ENCODE measurements at places on chromosomes 7 and 10. TPM values are rescaled to one million over a fixed set of nuclear protein-coding genes. Genes with fewer than 3 reads are reported as not detected.

DNA sequence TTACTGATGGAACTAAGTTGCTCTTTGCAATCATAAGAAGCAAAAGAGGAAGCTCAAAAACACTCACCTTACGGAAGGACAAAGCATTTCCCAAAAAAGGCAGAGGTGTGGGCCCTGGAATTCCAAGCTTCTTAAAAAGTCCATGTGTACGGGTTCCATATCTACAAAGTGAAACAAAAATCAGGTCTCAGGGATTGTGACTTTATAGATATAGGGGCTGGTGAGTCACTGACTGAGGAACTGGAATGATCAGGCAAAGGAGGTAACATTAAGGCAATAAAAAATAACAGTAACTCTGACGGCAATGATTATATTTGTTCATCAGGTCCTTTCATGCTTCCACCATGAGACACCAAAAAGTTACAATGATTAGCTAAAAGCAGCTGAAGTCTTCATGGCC lies 4.0 kb downstream of the CYP3A7 start:
- no peak for DNase-seq

The CAMK2B gene
- not detected for total RNA-seq

- no peak for DNase-seq
These were observed 87.2 kb downstream of the MDFIC start for GRCh38 chr7:115009139-115009538.

DNA sequence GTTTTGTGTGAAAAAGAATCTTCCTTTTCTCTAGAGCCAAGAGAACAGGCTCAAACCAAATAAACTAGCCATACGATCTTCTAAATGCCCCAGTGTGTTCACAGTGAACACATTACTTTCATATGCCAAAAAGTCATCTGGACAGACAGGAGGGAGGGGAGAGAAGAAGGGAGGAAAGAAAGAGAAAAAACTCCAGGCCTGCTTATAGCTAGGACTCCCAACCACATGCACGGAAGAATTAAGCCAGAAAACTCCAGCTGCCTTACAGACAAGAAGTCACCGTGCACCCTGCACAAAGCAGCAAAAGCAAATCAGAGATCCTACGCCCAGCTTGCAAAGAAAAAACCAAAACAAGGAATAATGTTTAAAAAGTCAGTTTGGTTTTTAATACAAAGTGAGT lies 34.3 kb downstream of the SNX8 start:
- DNase-seq = no peak

The C7orf33 gene
- total RNA-seq = not detected

DNA sequence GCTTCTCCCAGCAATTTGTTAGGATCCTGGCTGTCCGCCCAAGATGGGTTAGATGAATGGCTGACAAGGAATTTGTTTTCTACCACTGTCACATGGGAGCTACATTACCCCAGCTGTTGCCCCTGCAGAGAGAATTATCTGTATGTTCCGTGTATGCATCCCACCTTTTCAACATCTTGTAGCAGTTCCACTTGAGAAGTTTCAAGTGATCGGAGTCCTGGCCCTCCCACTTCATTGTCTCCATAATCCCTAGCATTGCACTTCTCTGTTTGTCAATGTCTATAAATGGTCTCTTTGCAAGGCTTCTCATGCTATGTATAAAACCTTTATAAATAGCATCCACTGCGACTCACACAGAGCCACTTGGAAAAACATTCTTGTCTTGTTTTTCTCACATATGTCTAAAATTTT lies 972.5 kb downstream of the CNTNAP2 start:
- DNase-seq = peak; percentile 24

The NRCAM gene
- 2.4 TPM for total RNA-seq

DNA sequence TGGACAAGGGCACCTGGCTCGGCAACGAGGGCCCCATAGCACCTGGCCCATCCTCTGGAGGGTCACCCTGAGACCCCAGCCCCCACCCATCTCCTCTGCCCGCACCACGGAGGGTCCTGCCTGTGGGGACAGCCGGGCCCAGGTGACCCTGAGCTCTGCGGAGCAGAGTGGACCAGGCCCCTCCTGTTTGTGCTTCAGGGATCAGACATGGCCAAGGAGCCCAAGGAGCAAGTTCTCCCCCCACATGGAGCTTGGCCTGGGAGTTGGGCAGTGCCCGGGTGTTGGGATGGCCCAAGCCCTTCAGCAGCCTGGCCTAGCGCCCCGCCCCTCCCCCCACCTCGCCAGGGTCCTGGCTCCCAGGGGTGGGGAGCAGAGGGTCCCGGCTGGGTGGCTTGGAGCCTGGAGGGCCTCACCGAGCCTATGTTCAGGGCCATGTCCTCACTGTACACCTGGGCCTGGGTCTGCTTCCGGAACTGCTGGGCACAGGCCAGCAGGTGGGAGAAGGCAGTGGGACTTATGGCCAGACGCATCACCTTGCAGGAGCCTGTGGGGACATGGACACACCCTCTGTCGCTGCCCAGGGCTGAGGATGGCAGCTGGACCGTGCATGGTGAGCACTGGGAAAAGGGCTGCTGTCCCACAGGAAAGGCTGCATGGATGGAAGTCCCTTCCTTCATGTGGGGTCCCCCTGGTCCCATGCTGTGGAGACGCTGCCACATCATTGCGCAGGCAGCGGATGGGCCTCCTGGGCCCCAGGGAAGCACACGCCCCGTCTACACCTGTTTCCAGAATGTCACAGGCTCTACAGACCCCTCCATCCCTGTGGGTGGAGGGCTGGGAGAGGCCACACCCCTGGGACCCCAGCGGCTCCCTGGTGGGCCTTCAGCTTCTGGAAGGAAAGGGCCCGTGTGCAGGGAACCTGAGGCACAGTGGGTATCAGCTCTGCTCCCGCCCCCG lies 49.2 kb upstream of the NKX6-2 start:
- no peak for DNase-seq

The FFAR4 gene
- total RNA-seq = not detected

DNA sequence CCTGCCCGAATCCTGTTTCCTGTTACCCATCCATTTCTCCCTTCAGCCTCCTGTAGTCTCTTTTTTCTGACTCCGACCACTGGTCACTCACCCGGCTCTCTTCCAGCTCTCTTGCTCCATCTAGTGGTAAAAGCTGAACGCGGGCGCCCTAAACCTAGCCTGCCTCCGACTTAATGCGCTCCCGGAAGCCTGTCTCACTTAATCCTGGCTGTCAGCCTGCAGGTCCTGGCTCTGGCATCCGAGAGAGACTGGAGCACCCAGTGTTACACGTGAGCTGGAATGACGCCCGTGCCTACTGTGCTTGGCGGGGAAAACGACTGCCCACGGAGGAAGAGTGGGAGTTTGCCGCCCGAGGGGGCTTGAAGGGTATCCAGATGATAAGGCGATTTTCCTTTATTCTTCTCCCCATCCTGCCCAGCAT lies 10.3 kb downstream of the SUMF2 start:
- DNase-seq = peak; percentile 83

The TUBAL3 gene
- total RNA-seq = not detected

DNA sequence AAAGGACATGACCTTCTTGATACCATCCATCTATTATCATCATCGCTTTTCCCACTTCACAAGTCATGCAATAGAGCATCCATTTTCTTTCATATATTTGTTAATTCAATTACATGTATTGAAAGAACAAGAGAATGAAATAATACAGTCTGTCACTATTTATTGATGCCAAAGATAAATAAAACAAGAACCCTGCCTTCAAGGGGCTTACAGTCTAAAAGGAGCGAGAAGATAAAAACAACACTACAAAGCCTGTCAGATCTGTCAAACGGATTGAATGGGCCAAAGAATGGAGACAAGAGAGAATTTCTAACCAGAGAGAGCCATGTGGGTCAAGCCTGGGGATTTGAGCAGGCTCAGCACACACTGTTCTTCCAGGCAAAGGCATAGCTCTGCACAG lies 15.9 kb downstream of the CPA5 start:
- no peak for DNase-seq

GRCh38 chr7:128774921-128775320 lies 673 bp downstream of the OPN1SW start:
- DNase-seq = no peak

- no peak for DNase-seq
These were observed 239.1 kb upstream of the PHF14 start for GRCh38 chr7:10734595-10734994.

DNA sequence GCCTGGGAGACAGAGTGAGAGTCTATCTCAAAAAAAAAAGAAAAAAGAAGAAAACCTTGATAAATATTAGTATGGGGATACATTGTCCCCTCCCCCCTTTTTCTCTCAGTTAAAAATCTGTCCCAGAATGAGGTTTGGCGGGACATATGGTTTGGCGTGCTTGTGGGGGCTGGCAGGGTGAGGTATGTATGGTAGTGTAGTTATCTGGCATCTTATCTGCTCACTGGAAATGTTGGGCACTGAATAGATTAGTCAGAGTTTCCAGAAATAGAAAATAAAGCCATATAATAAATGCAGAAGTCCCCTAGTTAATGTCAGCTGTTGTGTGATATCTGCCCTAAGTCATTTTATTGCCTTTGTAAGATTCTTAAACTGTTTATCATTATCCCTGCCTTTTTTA lies 397.5 kb upstream of the GALNT17 start:
- no peak for DNase-seq

The TMEM184A gene
- 2.3 TPM for total RNA-seq

- no peak for DNase-seq
These were observed 167.6 kb upstream of the INSYN2A start for GRCh38 chr10:127364034-127364433.

The HOXA5 gene
- 8.0 TPM for total RNA-seq

DNA sequence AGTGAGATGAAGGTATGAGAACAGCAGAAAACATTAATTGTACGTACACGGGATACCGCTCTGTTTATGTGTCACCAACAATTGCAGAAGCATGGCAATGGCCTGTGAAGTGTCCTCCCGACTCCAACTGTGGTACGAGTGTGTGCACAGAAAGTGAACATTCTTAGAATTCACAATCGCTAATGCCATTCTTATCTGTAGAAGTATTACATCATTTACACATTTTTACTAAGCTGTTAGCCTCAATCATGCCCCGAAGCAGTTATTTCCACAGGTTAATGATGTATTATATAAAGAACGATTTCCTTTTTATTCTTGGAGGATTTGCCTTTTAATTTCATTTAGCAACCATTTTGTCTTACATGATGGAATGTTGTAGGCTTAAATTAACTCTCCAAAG lies 103.4 kb downstream of the EVX1 start:
- no peak for DNase-seq

DNA sequence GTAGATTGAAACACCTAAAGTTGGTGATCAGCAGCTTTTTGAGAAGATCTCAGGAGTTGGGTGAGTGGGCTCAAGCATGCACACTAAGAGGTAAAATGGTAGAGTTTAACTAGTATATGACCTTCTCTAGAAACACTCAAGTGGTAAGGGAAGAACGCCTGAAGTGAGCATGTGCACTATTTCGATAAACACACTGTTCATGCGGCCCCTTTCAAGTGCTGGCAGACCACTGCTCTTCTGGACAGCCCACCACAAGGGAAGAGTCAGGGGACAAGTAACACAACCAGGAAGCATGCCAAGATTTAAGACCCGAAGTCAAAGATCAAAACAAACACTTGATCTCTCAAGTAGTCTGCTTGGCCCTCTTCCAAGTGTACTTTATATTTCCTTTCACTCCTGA lies 519.5 kb upstream of the ZWINT start:
- no peak for DNase-seq

DNA sequence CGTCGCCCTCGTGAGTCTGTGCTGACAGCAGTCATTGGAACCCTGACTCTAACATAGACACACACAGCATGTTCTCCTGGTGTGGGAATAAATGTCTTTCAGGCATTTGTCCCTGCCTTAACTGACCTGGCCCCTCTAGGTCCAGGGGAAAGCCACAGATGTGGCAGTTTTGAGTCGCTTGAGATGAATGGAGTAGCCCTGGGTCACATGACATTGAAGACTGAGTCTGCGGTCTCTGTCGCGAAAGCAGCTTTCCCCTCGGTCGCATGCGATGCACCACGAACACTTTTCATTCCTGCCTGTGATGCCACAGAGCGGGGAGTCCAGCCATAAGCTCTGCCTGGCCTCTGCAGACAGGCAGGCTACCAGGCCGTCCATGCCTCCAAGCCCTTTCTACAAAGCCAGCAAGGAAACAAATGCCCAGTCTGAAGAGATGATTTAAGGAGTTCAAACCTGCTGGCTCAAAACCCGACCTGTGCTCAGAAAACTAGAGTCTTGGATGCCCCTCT lies 172.3 kb downstream of the WDR37 start:
- DNase-seq = no peak

- peak; percentile 67 for DNase-seq
These were observed 44.0 kb downstream of the LAMB1 start for GRCh38 chr7:107958764-107959526.

DNA sequence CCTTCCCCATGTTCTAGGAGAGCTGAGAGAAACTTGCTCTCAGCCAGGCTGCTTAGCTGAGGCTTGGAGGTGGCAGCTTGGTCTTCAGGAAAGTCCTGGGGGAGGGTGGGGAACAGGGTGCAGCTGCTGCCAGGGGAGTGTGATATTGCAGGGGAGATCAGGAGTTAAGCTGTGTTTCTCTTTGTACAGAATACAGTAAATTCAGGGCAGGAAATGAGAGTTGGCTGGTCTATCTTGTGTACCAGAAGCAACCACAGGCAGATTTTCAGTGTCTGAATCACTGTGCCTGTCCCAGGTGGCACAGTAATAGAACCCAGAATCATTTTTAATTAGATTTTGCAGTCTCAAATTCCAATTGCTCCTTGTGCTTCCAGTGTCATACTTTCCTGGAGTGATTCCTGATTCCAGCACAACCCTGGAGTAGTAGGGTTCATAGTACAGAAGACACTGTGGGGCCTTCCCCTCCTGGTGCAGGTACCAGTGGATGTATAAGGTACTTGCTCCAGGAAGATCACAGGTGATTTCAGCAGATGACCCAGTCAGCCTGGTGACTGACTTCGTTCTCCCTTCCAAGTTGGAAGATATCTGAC lies 94.0 kb upstream of the TARP start:
- DNase-seq = peak; percentile 66

The SFR1 gene
- total RNA-seq = 8.9 TPM

The CALN1 gene
- 6.5 TPM for total RNA-seq

GRCh38 chr10:11882646-11883375 lies 59.7 kb downstream of the PROSER2 start:
- DNase-seq = peak; percentile 13

- no peak for DNase-seq
These were observed 41.2 kb downstream of the NCAPG2 start for GRCh38 chr7:158663428-158663741.

- no peak for DNase-seq
These were observed 21.2 kb upstream of the SLC16A12 start for GRCh38 chr10:89556600-89556999.

The GPC2 gene
- total RNA-seq = 3.6 TPM

DNA sequence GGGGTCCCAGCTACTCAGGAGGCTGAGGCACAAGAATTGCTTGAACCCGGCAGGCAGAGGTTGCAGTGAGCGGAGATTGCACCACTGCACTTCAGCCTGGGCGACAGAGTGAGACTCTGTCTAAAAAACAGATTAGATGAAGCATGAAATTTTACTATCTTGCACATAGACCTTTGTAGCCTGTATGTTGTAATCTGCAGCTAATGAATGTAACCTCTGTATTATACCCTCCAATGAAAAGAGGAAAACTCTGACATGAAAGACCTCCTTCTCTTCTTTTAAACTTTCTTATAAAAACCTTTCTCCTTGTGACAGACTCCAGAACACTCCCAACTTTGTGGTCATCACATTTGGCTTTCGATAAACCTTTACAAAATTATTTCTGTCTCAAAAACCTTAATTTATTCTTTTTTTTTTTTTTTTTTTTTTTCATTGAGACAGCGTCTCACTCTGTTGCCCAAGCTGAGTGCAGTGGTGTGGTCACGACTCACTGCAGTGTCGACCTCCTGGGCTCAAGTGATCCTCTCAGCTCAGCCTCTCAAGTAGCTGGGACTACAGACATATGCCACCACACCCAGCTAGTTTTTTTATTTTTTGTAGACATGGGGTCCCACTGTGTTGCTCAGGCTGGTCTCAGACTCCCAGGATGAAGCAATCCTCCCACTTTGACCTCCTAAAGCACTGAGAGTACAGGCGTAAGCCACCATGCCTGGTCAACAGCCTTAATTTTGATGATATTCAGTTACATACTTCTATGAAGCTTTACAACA lies 97.4 kb downstream of the SVOPL start:
- no peak for DNase-seq
